ENCODE measurements at places on chromosomes 13 and 19.

- ATAC-seq: no peak
Observed at GRCh38 chr13:30148171-30148754, 159.1 kb downstream of the KATNAL1 start.

GRCh38 chr13:103557878-103558277, 491.7 kb upstream of the SLC10A2 start:
- ATAC-seq: no peak

DNA sequence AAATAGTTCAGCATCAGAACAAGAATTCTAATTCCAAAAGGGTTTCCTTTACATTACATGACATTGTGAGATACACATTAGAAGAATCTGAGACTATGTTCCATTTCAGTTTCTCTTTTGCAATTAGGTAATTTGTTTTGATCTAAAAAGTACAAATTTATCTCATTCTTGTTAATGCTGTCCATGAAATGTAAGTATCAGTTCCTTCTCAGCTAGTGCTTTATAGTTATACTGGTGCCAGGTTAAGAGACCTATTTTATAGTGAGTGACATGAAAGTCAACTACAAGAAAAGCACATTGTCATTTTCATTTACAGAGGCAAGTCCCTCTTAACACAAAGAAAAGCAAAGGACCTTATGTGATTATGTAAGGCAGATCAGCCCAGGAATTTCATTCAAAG, 43.9 kb downstream of the RCBTB2 start:
- no peak for ATAC-seq

DNA sequence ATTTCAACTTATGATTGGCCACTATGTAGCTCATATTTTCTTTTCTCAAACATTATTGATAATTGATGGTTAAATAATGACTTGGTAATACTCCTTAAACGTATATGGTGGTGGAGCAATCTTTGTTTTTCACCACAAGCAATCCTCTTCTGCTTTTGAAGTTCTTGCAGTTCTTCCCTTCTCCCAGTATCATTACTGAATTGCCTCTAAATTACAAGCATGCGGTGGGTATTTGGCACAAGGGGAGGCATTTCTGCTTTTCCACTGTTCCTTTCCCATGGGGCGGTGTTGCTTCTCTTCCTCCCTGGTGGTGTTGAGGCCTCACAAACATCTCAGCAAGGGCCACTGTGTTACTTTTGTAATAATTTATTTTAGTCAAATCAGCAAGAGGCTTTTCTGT, 234.4 kb upstream of the RXFP2 start:
- ATAC-seq: no peak

DNA sequence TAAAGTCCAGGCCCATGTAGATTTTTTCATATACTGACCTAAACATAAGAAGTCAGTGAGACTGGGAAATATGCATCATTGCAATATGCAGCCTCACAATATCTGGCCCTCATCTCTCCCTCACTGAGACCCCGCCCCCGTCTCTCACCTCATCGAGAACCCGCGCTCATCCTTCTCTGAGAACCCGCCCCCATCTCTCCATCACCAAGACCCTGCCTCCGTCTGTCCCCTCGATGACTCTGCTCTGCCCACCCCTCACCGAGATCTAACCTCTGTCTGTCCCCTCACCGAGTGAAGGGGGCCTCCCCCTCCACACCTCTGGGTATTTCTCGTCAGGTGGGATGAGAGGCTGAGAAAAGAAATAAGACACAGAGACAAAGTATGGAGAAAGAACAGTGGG, 20.5 kb upstream of the ZNF846 start:
- ATAC-seq: no peak

DNA sequence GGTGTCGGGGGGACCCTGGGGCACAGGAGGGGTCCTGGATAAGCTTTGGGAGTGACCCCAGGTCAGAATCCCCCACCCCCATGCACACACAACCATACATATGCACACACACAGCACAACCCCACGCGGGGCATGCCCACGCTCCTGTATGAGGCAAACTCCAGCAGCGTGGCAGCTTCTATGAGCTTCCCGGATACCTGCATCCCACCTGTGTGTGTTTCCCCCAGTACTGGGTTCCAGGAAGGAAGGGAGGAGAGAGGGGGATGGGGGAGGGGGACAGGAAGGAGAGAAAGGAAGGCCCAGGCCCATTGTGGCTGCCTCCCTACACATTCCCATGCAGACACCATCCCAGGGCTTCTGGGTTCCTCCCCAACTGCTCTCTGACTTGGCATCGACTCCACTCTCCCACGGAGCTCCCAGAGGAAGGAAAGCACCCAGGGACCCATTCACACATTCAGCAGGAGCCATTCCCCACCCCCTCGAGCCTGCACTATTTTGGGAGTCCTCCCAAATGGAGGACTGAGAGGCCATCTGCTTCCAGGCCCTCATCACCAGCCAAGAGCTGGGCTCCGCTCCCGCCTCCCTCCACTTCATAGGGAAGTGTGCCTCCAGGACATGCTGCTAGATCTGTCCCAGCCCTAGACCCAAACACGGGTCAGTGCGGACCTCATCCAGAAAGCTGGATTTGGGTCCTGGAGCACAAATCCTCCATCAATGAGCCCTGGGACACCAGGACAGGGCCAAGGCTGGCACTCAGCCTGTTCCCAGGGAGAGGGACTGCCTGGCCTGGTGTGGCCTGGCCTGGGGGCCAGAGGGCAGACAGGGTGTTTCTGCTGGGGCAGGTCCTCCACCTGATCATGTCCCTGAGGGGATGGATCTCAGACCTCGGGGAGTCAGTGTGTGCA, 13.2 kb downstream of the PRR36 start:
- ATAC-seq: no peak

DNA sequence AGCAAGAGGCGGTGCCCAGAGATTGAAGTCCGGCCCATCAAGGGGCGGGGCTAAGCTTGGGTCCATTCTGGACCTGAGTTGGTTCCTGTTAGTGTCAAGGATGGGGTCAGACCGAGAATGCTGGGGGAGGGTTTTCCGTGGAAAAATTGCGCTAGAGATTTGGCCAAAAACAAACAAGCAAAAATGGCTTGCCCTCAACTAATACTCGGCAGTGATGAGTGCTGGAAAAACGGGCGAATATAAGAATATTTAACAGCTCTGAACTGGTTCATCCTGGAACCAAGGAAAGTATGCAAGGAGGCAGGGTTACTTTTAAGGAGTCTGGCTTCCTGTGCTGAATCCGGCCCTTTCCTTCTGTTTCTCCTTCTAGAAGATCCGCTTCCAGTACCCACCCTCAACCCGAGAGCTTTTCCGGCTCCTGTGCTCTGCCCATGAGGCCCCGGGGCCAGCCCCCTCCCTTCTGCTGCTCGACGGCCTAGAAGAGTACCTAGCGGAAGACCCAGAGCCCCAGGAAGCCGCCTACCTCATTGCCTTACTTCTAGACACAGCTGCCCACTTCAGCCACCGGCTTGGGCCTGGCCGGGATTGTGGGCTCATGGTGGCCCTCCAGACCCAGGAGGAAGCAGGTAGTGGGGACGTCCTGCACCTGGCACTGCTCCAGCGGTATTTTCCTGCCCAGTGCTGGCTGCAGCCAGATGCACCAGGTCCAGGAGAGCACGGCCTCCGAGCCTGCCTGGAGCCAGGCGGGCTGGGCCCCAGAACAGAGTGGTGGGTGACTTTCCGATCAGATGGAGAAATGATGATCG, 880 bp downstream of the SWSAP1 start:
- ATAC-seq: peak; percentile 0

DNA sequence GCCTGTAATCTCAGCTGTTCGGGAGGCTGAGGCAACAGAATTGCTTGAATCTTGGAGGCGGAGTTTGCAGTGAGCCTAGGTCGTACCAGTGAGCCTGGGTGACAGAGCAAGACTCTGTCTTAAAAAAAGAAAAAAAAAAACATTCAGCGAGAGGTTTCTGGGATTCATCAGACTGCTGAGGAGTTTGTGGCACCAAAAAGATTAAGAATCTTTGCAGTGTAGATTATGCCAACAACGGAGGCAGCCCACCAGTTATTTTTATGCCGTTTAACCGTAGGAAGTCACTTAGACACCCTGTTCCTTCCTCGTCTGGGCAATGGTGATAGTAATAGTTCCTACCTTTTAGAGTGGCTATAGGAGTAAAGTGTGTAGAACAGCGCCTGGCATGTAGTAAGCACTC, 2.5 kb downstream of the COX6B1 start:
- no peak for ATAC-seq
